Hematopoietic multipotent progenitor cell treated with erythropoietin and hydrocortisone succinate and interleukin-3 and kit ligand, for 8 days (in vitro differentiated cells): ENCODE measurements at places on chromosomes 1 and 21.

- DNase-seq, result no peak
These were observed 48.7 kb downstream of the RAP1GAP start for GRCh38 chr1:21620496-21620895.

DNA sequence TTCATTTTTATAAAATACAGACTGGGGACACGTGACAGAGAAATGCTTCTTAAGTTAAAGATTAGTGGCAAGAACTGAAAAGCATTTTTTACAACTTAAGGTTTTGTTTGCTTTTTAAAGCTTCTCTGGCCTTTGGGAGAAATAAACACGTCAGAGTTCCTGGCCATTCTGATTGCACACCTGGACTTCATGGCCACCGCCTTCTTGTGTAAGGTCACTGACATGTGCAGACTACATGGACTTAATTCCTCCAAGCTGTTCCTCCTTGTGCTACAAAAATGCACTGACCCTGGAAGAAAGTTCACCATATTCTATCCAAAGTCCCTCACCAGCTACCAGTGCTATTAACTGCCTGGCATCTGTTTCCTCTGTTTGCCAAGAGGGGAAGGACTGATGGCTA lies 56.1 kb downstream of the GADD45A start:
- DNase-seq, result no peak

DNA sequence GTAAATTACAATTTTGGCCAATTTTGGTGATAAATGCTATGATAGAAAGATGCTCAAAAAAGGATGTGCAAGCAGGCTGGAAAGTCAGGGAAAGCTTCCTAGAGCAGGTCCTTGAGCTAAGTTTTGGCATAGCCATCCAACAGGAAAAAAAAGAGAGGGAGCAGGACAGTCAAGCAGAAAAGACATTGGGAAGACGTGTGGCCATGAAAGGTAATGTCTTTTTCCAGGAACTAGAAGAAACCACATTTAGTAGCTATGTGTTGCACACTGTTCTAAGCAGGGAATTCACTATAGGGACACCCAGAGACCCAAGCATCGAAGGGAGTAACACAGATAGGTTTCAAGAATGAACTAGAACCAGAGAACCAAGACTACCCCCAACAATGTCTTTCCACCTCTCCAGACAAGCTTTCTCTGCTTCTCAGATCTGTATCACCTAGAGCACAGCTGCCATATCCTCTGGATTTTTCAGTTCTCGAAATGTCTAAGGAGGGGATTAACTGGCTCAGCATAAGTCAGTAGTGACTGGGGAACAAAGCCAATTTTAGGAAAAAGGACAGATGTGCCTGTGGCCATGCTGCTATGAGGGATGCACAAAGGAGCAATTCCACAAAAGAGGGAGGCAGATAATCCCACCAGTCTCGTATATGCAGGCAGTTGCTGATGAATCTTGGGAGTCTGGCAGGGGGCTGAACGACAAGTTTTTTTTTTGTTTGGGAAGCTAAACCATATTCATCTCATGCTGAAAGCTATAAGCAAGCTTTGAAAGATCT lies 97.1 kb upstream of the DAB1 start:
- no peak for DNase-seq

GRCh38 chr1:159841749-159842148 lies 15.1 kb downstream of the SLAMF8 start:
- DNase-seq, result no peak

DNA sequence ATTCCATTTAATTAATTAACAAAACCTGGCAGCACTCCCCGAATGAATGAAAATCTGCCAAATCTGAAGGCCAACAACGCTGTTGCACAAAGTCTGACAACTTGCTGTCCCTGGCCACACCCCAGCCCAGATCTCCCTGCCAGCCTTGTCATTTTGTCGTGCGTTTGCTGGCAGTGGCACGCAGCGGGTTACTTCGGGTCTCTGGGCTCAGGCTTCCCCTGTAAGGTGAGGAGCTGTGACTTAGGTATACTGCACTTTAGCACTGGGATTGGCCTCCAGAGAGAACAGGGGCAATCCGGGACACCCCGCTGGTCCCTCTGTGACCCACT lies 34.3 kb upstream of the SIM2 start:
- no peak for DNase-seq

GRCh38 chr1:112529301-112529700 lies 20.5 kb downstream of the WNT2B start:
- no peak for DNase-seq

DNA sequence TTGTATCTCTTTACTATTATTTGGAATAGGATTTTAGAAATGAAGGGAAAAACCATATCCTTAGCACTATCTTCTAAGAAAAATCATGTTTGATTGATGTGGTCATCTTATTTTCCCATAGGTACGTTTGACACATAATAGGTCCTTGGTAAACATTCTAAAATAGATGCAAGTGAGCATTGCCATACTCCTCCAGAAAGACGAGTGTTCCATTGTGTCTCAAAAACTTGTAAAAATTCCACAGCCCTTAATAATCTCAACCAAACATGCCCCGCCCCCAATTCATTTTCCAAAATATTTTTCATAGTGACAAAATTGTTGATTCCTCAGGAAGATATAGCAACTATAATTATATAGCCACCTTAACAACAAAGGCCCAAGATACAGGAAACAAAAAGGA lies 113.4 kb downstream of the CD247 start:
- DNase-seq, result no peak

- DNase-seq, result peak; percentile 45
These were observed 673 bp downstream of the CD46 start for GRCh38 chr1:207752456-207752998.

DNA sequence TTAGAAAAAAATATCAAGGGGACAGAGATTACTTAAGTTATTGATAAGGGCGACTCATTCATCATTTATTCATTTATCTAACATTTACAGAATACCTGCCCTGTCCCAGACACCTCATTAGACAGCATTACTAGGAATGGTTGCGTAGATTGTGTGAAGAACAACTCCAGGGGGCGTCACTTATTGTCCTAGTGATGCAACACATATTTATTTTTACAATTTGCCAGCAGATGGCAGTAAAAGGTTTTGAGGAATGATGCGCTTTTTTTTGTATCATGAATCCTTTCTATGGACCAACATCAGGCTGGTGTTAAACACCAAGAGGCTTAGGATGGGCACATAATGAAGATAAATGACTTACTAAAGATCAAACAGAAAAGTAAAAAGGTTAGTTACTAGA lies 5.5 kb downstream of the NCAM2 start:
- peak; percentile 32 for DNase-seq

DNA sequence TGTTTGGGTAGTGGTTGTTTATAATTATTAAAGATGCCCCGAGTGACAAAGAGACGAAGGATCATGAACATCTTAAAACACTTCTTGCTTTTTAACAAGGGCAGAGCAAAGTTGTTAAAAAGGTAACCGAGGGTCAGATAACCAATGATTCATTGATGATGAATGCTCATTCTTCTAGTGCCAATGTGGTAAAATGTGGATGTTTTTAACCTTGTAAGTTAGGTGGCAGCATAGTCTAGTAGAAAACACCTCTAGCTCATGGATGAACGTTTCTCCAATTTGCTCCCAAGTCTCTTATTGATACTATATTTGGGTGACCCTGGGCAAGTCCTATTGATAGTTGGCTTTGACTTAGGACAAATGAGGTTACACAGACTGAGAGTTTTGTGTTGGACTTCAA lies 167.9 kb downstream of the KIF26B start:
- peak; percentile 3 for DNase-seq

DNA sequence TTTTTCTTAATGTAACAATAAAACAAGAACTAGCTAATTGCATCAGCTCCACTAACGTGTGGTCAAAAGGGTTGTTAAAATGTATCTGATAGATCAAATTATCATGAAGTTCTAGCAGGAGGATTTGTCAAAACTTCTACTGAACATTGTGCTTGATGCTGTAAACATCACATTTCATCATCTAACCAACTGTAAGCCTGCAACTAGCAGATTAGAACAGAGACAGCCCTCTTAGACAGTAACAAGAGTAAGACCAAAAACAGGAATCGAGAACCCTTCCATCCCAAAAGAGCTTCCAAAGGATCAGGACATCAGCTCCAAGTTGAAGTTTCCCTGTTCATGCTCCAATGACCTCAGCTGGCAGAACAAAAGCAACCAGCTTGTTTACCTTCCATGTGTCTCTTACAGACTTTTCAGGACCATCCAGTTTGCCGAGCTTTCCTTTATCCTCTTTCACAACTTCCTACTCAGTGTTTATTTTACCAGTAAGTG lies 44.6 kb downstream of the NIBAN1 start:
- peak; percentile 33 for DNase-seq

DNA sequence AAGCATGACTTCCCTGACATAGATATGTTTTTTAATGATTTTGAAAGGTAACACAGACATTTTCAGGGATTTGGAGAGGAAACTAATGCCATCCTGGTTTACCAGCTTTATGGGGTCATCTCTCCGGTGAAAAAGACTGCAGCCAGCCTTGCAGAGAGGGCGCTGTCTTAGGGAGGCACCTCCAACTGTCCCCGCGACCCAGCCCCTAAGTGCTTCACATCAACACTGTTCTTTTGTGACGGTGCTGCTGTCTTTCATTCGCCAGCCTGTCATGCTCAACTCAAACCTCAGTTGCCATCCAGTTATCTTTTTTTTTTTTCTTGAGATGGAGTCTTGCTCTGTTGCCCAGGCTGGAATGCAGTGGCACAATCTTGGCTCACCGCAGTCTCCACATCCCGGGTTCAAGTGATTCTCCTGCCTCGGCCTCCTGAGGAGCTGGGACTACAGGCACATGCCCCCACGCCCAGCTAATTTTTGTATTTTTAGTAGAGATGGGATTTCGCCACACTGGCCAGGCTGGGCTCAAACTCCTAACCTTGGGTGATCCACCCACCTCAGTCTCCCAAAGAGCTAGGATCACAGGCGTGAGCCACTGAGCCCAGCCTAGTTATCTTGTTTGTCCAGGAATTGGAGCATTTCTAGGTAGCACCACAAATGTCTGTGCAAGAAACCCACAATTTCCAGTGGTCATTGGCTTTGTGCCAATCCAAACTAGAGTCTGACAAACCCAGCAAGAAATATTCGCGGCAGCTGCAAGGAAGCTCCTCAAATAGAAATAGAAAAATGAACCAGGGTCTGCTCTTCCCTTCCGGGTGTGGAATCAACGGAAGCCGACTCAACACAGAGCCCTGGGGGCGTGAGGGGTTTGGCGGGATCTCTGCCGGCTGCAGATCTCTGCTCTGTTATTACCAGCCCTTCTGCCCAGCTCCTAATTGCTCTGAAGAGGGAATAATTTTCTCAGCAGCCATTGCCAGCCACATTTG lies 24.2 kb downstream of the PDE9A start:
- peak; percentile 86 for DNase-seq

DNA sequence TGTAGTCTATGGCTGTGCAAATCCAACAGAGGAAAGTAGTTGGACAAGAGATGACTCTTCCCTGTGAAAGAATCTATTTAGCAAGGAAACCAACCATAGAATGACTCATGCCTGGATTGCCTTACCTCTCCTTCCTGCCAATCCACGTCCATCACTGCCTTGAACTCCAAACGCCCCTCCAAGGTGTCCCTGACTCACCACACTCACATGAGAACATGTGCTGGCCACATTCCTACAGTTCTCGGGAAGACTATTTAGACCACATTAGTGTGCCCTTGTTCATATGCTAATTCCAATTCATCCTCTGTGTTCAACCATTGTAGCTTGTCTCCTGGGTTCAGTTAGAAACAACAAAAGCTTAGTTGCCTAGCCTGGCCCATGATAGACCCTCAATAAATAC lies 157.3 kb downstream of the SLC30A10 start:
- no peak for DNase-seq

DNA sequence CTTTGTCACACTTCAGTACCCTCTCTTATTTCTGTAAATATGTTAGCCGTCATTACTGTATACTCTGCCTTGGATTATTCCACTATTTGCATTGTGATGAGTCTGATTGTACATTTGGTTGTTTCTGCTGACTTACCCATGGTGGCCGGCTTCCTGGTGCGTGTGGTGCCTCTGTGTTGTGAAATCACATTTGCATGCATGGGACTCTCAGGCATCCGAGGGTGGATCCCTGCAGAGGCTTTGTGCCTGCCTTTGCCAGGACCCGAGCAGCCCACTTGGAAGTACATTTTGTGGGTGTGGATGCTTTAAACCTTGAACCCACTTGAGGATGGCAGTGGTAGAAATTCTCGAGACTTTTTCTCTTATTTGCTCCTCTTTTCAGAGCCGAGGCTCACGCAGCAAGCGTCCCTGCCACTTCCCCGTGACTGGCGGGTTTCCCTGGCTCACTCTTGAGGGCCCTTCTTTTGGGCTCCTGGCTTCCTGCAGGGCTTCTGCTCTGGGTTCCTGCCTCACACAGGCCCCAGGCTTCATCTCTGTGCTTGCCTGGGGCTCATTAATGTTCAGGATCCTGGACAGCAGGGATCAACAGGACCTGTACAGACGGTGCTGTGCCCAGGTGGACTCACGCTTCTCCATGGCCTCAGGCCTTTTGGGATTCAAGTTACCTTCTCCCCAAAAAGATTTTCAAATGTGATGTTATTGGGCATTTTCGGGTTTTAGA lies 36.6 kb downstream of the POFUT2 start:
- no peak for DNase-seq

DNA sequence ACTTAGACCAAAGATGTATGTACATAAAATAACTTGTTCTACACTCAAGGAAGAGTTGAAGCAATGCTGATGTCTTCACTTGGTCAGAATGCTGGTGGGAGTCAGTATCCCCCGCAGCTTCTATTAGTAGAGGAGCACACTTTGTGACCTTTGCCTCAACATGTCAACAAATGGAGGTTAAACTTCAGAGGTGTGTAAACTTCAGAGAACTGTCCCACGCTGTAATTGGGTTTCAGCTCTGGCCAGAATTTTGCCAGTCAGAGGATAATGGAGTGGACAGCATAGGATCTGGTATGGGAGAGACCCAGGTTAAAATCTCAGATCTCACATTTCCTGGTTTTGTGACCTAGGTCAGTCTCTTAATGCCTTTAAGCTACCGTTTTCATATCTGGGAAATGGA lies 107.6 kb upstream of the ZNF644 start:
- DNase-seq, result no peak

- no peak for DNase-seq
These were observed 466.5 kb upstream of the DEPDC1 start for GRCh38 chr1:68963353-68963752.
